ENCODE measurements at places on chromosomes 7 and 10. TPM values are rescaled to one million over a fixed set of nuclear protein-coding genes. Genes with fewer than 3 reads are reported as not detected.

- no peak for DNase-seq
Observed at GRCh38 chr7:44368885-44369284, 43.5 kb upstream of the CAMK2B start.

DNA sequence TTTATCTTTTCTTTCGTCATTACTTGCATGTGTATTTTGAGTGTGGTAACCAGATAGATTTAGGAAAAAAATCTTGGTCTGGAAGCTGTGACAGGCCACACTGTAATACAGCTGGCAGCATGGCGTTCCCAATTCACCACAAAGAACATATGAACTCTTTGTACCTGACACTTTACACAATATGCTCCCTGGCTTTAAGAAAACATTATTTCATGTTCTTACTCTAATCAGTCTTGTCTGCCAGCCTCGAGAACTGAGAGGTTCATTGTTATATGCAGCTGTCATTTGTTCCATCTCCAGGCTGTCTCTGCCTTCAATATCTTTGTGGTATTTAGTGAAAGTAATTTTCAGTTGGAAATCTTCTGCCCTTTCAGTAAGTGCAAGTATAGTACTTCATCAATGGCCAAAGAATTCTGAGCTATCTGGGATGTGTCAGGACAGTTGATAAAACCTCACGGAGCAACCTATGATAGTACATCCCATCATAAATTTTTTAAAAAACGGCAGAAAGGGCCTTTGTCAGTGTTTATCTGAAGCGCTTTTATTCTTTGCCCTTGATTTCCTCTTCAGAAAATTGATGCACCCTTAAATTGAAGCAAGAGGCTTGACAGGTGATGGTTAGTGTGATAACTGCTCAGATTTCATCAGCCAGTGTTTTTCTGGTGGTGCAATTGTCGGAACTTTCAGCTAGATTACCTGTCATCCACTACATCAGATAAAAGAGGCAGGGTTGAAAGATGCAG, 146.3 kb upstream of the SP8 start:
- DNase-seq = no peak

The PRTFDC1 gene
- 3.0 TPM for total RNA-seq

The MLXIPL gene
- total RNA-seq = 7.2 TPM
